ENCODE measurements at places on chromosomes 2 and 18.

GRCh38 chr2:3148716-3149115, 228.9 kb downstream of the EIPR1 start:
- DNase-seq, result no peak

DNA sequence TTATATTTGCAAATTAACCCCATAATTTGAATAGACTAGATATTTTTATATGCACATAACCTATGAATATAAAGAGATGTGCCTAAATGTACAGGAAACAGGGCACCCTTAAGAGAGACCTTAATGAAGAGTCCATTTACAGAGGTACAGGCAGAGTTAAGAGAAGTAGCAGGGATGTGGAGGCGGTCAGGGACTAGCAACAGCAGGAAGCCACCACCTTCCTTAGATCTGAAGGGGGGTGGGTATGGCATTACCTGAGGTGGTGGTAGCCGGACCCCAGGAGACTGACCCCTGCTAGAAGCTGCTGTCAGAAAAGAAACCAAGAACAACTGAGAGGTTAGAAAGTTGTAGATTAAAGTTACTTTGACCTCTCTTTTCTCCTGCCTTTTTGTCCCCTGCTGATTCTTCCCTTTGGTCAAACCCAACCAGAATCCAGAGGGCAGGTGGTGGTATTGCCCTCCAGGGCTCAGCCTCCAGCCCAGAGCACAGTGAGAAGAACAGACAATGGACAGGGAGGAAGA, 24.9 kb upstream of the ATG16L1 start:
- DNase-seq, result no peak

DNA sequence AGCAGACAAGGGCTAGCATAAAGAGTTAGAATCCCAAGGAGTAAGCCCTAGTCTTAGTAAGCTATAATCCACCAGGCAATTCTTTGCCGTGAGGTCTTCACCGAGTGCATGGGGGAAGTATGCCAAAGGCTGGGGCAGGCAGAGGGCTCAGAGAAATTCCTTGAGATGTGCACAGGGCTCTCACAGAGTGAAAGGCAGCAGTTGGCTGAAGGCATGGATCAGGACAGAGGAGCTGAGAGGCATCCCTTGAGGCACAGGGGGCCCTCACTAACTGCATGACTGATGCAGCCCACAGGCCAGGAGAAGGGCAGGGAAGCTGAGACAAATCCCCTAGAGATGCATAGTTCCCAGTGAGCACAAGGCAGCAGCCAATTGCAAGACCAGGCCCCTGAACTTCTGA, 34.1 kb downstream of the PTH2R start:
- DNase-seq, result no peak

- no peak for DNase-seq
Measured at GRCh38 chr2:152162141-152162540, 13.4 kb downstream of the STAM2 start.

GRCh38 chr18:33836564-33836963, 258.5 kb downstream of the ASXL3 start:
- DNase-seq, result no peak

GRCh38 chr2:205524656-205525055, 157.6 kb upstream of the NRP2 start:
- no peak for DNase-seq

DNA sequence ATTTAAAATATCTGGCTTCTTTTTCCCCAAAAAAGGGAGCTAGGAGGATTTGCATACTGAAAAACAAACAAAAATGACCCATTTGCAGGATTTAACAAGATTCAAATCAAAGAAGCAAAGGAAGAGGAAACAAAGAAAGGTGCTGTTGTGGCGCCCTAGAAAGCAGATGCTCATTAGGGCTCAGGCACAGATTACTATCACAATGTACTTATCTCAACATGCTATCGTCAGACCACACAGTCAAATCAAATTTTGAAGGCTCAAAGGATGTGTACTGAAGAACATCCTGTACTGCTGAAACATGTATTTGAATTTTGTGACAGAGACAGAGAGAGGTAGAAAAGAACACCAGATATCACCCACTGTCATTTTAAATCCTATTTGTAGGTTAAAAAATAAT, 10.9 kb downstream of the RBMS1 start:
- no peak for DNase-seq

- DNase-seq, result no peak
Measured at GRCh38 chr2:89763254-89763580, 1071.7 kb downstream of the RPIA start.

DNA sequence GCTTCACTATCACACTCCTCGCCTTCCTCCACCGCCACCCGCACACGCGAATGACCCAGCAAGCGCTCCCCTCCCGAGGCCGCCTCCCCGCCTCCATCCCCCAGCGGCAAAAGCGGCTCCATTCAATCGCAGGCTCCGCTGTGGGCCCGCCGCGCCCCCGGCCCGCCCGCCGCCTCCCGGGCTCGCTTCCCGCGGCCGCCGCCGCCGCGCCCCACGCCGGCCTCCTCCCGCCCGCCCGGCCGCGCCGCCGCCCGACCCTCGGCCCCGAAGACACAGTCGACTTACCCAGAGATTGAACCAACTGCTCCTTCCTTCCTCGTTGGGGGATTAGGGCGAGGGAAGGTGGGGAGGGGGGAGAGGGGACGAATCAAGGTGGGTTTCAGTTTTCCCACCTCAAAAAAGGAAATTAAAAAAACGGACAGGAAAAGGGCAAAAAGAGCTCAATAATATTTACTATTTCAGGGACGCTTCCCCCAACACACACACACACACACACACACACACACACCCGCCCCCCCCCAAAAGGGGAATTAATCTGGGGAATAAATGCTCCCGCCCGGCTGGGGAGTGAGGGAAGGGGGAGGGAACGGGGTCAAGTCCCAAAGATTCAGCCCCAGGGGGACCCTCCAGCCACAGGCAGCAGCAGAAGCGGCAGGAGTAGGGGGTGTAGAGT, 743 bp downstream of the XPO1 start:
- peak; percentile 24 for DNase-seq

- no peak for DNase-seq
Measured at GRCh38 chr2:98816281-98816680, 85.3 kb upstream of the MGAT4A start.

DNA sequence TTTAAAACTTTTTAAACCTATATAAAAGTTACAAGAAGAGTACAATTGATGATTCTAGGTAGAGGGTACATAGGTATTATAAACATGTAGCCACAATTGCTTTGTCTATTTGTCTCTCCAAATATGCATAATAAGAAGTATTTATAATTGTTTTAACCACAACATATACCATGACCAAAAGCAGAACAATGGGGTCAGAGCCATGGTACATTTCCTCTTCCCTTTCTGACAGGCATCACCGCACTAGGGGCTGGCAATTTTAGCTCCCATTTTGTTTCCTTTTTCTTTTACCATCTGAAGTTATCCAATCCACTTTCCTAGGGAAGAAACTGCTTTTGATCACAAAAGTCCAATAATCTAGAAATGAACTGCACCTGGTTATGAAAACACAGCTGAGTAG, 49.3 kb downstream of the TMX3 start:
- no peak for DNase-seq

DNA sequence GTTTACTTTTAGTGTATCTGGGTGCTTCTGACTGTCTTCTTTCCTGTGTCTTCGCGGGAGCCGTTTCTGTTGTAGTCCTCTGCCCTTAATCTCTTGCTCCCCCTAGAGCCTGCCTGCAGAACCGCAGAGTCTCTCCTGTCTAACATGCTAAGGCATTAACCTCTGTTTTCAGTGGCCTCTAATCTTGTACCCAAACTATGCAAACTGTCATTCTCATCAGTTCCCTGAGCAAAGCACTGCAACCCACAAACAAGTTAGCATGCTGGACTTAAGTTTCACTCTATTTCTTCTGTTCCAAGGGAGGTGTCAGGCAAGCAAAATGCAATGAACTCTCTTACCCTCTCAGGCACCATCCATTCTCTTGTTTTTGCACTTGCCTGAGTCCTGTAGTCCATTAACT, 138.4 kb downstream of the OTX1 start:
- DNase-seq, result no peak

DNA sequence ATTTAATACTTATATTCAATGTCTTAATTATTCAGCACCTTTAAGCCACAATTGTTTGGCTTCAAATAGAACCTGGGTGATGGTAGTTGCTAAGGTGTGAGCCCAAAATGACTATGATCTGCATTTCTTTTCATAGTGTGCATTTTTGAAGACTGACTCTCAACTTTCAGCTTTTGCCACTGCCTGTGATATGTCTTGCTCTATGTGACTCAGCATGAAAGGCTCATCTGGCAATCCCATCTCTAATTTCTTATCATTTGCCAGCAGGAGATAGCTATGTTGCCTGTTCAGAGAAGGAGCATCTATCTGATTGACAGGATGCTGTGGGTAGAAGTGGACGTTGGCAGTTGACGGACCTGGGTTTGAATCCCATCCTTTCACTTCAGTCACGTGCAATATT, 34.5 kb upstream of the CCDC93 start:
- DNase-seq, result no peak

- no peak for DNase-seq
Measured at GRCh38 chr2:231781798-231782726, 980 bp upstream of the PDE6D start.

DNA sequence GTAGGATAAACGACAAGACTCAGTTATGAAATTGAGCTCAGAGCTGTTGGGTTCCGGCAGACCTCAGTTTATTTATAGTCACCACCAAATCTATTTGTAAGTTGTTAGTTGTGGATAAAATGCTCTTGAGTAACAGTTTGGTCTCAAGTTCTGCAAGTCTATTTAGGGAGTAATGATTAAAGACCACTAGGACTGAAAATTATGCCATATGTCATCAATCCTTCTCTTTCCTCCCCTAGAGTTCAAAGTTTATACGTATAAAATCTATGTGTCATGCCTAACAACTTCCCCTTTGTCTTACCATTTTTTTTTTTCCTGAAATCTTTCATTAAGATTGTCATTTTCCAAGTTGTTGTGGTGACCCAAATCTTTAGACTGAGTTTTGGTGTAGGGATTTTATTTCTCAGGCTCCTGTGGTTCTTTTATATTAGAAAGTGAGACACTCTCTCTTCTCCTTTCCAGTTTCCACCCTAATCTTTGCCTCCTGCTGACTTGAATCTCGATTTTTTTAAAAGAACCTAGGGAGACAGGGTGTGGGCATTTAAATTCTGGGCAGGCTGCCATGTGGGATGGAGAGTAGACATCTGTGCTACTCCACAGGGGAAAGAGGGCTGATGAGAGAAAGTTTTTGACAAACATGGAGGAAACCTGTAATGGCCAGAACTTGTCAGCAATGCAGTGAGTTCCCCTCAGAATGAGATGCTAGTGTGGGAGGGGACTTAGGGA, 51.0 kb downstream of the LAMA3 start:
- no peak for DNase-seq

DNA sequence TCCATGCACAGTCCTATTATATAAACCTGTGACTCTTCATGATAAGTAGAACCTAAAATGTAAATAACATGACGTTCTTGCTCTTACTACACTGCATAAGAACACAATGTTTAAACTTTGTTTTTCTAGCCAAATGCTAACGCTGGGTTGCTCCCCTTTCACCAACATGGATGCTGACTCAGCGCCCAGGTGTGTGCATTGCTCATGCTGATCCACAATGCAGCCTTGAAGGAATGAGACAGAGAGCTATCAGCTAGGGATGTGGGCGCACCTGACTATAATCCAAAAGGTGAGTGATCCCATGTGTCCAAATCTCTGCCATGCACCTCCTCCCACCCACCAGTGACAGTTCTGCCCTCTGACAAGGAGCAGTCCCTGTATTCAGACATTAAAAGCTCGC, 235.0 kb downstream of the IRS1 start:
- no peak for DNase-seq

GRCh38 chr2:234453216-234453615, 43.7 kb downstream of the ARL4C start:
- no peak for DNase-seq

GRCh38 chr2:179584760-179585159, 276.7 kb downstream of the ZNF385B start:
- DNase-seq, result no peak

GRCh38 chr2:29394981-29395350, 279.8 kb downstream of the CLIP4 start:
- no peak for DNase-seq

- DNase-seq, result no peak
Measured at GRCh38 chr18:63970809-63971205, 926 bp downstream of the SERPINB8 start.

- no peak for DNase-seq
Measured at GRCh38 chr2:203849010-203849409, 18.6 kb upstream of the CTLA4 start.

DNA sequence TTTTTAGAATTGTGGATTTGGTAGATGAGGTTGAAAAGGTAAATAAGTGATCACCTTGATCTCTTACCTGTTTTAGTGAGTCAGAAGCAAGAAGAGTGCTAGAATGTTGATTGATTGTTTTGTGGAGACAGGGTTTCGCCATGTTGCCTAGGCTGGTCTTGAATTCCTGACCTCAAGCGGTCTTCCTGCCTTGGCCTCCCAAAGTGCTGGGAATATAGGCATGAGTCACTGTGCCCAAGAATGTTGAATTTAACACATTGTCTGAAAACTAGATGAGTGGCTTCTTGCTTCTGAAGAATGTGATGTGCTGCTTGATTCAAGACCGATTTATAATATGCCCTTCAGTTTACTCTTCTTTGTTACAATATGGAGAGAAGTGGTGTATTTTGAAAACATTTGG, 121.3 kb downstream of the FMNL2 start:
- no peak for DNase-seq

GRCh38 chr2:47250586-47251403, 95.7 kb upstream of the STPG4 start:
- DNase-seq, result no peak

DNA sequence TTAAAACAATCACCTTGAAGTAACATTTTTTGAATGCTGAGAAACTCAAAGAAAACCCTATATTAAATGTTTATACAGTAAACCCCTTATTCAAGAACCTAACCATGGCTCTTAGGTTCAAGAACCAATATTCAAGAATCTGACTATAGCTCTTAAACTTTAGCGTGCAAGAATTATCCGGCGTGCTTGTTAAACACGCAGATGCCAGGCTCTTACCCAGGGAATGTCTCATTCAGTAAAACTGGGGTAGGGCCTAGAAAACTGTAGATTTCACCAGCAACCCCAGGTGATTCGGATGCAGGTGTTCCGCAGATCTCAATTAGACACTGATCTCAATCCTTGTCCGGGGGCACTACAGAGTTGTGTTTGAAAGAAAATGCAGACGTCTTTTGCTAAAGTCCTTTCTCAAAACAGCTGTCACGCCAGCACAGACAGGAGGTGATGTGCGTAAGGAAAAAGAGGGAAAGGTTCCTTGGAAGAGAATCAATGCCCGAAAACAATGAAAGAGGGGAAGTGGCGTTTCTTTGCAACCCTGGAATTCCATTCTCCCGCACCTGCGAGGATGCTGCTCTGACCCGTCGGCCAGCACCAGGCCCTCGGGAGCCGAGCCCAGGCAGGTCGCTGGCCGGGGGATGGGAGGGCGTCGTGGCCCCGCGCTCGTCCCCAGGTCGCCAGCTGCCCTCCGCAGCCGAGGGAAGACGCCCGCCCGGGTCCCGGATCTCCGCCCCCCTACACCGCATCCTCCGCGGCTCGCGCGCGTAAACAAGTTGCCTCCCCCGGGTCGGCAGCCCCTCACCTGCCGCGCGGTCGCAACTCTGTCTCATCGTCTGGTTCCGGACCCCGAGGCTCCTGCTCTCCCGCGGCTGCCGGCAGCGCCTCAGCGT, 851 bp downstream of the EIF2AK3 start:
- peak; percentile 40 for DNase-seq
